Activated naive CD4-positive, alpha-beta T cell treated with anti-CD3 and anti-CD28 coated beads, Interleukin-2, amount 50 U/mL, for 16 hours (primary cell): ENCODE measurements at places on chromosomes 4 and X.

DNA sequence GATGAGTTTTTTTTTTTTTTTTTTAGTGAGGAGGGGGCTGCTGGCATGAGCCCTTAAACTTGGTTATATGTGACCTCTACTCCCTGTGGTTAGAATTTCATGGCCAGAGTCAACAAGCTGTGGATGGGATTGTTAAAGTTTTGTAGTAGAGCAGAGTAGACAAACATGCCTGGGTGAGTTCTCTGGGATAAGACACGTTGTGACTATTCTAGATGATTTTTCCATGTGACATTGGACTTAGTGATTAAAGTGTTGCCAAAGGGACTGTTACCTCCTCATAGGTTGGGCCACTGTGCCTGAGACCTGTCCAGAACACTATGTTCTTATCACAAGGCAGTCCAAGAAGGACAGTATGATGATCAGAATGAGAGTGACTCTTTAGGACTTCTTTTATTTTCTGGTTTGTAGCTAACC, 28.8 kb upstream of the ALB start:
- no peak for DNase-seq

GRCh38 chr4:67700116-67700737, 728 bp downstream of the UBA6 start:
- DNase-seq, result no peak

DNA sequence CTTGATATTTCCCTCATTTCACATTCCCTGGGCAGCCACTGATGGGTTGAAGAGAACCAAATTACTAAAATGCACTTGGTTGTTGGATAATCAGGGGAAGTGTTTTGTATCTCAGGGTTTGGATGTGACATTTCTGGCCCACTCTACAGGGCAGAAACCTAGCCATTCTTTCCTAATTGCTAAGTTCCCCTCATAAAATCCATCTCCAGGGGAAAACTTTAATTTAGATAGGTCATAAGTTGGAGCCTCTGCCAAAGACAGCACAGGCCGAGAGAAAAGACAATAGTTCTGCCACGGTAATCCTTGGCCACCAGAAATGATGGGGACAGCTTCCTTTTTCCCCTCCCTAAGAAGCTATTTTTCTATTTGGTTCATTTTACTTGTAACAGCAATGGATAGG, 192.7 kb upstream of the C1QTNF7 start:
- no peak for DNase-seq

GRCh38 chr4:152957437-152958171, 21.5 kb downstream of the FHDC1 start:
- no peak for DNase-seq

- no peak for DNase-seq
Measured at GRCh38 chrX:40127052-40127451, 29.3 kb upstream of the BCOR start.

- peak; percentile 47 for DNase-seq
Measured at GRCh38 chrX:153669174-153669890, 4.3 kb downstream of the PNCK start.

GRCh38 chrX:122625821-122626220, 558.3 kb upstream of the GRIA3 start:
- no peak for DNase-seq
